ENCODE measurements at places on chromosomes 7 and 10. TPM values are rescaled to one million over a fixed set of nuclear protein-coding genes. Genes with fewer than 3 reads are reported as not detected.

DNA sequence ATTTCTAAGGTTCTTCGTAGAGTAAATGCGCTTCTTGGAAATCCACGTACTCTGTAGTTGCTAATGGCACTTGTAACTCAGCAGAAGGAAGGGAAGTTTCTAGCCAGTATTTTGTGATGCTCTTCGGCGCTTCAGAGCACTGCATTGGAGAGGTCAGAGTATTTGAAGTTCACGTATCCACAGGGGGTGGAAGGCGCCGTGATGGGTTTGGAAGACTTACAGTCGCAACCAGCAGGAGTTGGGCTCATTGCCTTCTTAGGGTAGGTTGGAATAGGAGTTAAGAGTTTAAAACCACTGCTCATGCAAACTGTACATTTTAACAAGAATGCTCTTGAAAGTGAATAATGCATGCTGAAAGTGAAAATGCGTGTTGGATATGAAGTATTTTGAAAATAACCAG is 49.1 kb downstream of the SHH start:
- no peak for DNase-seq

GRCh38 chr7:81925530-81925929 is 155.7 kb upstream of the HGF start:
- DNase-seq, result no peak

GRCh38 chr7:158803367-158803969 is 25.8 kb downstream of the ESYT2 start:
- no peak for DNase-seq

DNA sequence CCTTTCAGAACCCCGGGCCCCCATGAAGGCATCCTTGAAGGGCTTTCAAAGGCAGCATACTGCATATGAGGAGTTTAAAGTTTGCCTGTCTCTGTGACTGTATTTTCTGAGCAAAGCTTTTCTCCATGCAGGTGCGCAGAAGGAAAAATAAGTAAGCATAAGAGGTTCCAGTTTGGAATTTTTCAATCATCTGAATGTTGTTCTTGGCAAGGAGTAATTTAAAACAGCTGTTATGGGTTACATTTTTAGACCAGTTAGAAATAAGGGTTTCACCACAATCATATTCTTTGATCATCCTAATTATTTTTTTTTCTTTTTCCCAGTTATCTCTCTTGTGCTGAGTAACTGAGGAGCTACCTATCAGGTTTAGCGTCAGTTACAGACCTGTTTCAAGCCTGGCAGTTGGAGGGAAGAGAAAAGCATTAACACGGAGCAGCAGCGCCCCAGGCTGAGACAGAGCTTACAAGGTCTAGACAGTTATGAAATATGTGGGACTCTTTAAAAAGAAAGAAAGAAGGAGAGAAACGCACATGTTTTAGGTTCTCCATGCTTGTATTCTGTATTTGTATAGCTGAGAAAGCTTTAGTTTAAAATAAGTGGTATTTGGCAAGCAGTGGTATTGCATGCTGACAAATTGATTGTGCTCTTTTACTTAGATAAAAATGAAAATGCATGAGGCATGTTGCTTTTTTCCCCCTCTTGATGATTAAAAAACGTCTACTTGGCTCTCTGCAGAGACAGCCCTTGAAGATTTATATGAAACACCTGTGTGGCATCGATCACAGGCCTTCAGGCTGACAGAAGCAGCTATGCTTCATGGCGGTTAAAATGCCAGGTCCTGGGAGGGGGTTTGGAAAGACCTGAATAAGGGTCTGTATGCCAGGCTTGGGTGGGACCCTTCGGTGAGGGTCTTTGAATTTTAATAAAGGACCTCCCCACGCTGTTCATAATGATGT is 157.6 kb downstream of the GRK5 start:
- no peak for DNase-seq

DNA sequence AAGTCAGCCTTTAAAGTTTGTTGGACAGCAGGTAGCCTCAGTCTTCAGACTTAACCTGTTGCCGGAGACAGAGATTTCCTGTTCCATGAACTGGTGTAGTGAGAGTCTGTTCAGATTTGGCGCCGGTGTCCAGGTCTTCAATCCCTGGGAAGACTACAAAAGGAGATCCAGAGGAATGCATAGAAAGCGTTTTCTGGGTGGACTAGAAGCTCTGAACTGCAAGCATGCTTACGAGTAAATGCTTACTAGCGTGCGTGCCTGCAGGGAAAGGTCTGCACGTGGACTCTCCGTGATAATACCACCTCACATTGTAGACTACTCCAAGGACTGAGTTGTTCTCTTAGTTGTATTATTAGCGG is 878 bp downstream of the GLRX3 start:
- no peak for DNase-seq

The OR2A5 gene
- not detected for polyA plus RNA-seq

The AUTS2 gene
- polyA plus RNA-seq, result 80.5 TPM

The PLEKHS1 gene
- polyA plus RNA-seq, result 0.10 TPM
